Thoracic aorta (tissue), 2 donors: ENCODE measurements at places on chromosomes 7 and 10. TPM values are rescaled to one million over a fixed set of nuclear protein-coding genes. Genes with fewer than 3 reads are reported as not detected.

Gene PDK4
- total RNA-seq, result 79.5 TPM

GRCh38 chr7:142554560-142555532, 194.4 kb upstream of the PRSS1 start:
- DNase-seq, result no peak

- DNase-seq, result no peak
Measured at GRCh38 chr7:152590481-152590880, 85.5 kb downstream of the XRCC2 start.

DNA sequence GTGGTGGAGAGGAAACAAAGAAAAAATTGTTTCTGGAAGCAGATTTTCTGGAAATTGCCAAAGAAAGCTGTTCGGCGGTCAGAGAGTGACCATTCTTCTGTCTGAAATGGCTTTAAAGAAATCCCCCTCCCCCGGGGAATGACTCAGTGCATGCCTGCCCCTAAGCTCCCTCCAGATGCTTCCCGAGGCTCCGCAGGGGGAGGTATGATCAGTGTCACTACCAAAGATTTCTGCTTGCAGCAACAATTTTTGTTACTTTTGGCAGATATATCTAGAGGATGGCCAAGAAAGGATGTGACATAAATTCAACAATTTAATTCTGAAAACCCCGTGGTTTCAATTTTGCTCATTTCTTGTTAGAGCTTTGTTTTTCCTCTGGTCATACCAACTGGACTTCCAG, 163.9 kb downstream of the JCAD start:
- peak; percentile 80 for DNase-seq

GRCh38 chr7:13111230-13111629, 423.8 kb downstream of the ARL4A start:
- DNase-seq, result no peak

Gene GIMAP7
- total RNA-seq, result 21.4 TPM

DNA sequence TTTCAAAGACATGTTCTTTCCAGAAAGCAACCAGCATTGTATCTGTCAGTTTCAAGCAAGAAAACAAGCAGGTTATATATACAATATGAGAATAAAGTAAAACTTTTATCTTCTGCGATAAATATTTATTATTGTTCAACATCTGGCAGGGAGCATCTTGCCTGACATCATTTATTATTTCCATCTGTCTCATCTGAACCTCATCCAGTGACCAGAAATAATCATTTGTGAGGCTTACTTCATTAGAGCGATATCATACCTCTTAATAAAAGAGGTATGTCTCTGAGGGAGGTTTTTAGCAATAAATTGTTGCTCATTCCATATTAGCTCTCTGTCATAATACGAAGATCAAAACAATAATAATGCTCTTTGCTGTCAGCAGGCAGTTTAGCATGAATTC, 226.1 kb downstream of the CDC14C start:
- DNase-seq, result no peak

Gene SPDYE16
- 0.28 TPM for total RNA-seq

- peak; percentile 66 for DNase-seq
Measured at GRCh38 chr7:47757921-47758411, 176.1 kb upstream of the TNS3 start.

Gene SEMA3E
- 3.4 TPM for total RNA-seq

DNA sequence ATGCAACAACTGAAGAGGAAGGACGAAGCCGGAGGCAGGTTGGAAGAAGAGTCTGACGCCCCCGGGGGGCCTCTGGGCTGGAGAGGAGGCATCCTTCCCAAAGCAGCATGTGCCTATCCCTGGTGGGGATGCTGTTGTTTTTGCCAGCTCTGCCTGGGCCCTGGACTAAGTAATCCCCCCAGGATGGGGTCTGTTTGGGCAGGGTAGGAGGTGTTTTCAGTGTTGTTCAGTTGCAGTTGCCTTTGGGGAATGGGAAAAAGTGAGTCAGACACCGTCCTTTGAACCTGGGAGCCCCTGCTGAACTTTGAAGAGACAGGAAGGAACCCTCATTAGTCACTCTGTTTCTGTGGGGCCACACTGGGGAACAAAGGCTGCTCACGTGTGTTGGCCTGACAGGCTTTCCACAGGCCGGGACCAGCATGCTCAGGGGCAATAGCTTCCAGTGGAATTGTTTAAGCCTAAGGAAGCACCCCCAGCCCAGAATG, 35.2 kb upstream of the GDF10 start:
- DNase-seq, result no peak

DNA sequence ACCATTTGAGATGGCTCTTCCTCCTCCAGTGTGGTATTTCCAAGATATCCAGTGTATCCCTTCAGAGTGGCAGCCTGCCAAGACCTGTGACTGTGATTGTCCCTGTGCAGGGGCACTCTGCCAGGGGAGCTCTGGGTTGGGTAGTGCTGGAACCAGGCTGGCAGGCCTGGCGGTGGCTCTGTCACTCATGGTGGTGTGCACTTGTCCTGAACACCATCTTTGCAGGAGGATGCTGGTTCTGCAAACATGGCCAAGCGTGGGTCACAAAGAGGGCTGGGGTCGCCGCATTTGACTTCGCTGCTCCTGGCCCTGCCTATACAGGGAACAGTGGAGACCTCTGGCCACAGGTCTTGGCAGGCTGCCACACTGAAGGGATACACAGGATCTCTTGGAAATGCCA, 205.2 kb downstream of the PRPF18 start:
- DNase-seq, result no peak

DNA sequence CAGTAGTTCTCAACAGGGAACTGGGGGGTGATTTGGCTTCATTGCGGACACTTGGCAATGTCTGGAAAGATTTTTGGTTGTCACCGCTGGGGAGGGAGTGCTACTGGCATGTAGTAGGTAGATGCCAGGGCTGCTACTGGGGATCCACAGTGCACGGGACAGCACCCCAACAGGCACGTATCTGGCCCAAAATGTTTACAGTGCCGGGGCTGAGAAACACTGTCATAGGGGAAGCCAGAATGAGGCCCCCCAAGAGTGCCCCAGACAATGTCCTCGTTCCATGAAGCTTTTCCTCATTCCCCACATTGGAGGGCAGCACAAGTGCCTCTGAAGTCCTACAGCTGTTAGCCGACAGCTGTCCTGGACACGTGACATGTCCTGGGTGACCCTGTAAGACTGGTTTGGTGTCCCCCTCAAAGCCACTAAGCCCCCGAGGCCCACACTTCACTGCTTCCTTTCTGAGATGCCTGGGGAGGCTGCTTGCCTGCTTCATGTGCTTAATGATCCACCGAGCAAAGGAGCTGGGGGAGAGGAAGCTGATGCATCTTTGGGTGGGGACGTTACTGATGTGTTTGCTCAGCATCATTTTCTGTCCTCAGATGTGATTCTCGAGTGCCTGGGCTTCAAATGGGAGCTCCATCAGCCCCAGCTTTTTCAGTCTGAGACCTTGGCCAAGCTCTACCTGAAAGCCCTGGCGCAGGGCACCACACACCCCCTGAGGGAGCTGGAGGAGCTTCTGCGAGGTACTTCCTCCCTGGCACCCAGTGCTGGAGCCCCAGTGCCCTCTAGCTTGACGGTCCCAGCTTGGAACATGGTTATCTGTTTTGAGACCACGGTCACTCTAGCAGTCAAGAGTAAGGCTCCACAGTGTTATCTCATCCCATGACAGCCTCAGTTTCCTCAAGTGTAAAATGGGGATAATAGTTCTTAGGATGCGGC, 14.7 kb downstream of the BTBD16 start:
- DNase-seq, result no peak

Gene SHLD2
- 28.9 TPM for total RNA-seq

- DNase-seq, result no peak
Measured at GRCh38 chr7:139753081-139753692, 24.6 kb downstream of the HIPK2 start.
